ENCODE measurements at places on chromosomes 13 and 19.
A peak's percentile ranks its signal among the peaks of the same experiment; 100 is the strongest.

DNA sequence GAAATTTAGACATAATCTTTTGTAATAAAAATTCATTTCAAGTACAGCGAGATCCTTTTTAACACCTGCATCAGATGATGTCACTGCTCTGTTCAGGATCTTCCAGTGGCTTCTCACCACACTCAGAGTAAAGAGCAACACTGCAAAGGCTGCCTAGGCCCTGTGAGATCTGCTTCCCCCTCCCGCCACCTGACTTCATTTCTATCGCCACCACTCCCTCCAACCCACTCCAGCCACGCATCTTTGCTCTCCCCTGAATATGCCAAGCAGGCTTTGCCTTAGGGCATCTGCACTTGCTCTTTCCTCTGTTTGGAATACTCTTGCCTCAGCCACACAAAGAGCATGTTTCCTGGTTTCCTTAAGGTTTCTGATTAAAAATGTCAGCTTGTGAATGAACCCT is 58.3 kb downstream of the MBNL2 start:
- DNase-seq = no peak

DNA sequence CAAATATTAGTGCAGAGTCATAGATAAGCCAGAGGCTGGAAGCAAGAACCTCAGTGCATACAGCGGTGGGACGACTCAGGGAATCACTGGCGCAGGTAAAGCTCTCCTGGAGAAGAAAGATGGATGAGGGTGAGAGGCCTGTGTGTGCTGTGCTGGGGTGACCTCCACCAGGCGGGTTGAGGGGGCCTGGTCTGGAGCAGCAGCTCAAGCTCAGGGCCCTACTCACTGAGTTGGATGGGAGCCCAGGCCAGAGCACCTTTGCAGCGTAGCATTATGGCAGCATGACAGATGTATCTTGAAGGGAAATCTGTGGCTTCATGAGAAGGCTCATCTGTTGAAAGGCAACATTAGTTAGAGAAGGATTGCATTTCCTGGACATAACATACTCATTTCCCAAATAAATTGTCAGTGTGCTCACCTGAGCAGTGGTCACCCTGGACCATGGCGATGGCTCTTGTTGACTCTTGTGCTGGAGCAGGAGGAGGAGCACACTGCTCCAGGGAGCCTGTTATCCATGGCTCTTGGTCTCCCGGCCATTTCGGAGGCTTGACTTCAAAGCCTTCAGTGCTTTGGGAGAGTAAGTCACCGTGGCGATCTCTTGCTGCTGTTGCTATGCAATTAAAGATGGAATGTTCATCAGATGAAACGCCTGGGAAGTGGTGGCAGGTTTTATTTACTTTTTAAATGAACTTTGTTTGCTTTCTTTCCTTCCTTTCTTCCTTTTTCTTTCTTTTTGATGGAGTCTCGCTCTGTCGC is 25.0 kb downstream of the HNRNPM start:
- DNase-seq = no peak

- peak; percentile 75 for DNase-seq
These were observed 34.9 kb upstream of the TPM4 start for GRCh38 chr19:16041299-16041990.

GRCh38 chr13:98484289-98485219 is 92.4 kb downstream of the STK24 start:
- peak; percentile 48 for DNase-seq

GRCh38 chr13:46739447-46740098 is 57.4 kb downstream of the ESD start:
- DNase-seq = no peak

- no peak for DNase-seq
These were observed 657 bp upstream of the THSD1 start for GRCh38 chr13:52406629-52407028.

DNA sequence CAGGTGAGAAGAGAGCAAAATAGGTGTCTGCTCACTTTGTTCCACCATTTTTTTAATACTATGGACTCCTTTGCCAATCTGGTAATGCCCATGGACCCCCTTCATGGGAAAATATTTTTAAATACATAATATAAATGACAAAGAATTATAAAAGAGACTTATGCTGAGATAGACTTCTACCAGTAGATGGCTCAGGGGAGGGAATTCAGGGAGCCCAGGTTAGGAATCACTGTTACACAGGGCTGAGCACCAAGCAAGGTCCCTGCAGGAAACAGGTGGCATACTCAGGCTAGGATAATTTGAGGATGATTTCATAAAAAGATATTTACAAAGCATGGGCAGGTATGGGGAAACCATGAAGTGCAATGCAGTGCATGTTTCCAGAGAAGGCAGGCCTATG is 525.9 kb downstream of the FGF9 start:
- no peak for DNase-seq

Measured in stimulated activated CD4-positive, alpha-beta T cell treated with anti-CD3 and anti-CD28 coated beads, Interleukin-12 subunit alpha, Interleukin-12 subunit beta, amount 100 ng/mL, for 24 hours (primary cell).